Heart left ventricle (tissue), 16 donors: ENCODE measurements at places on chromosomes 16 and 17. TPM values are rescaled to one million over a fixed set of nuclear protein-coding genes. Genes with fewer than 3 reads are reported as not detected.

Gene LIG3
- 23.6 TPM for total RNA-seq

Gene UTS2R
- 21.9 TPM for total RNA-seq

- H3K4me1 ChIP-seq = no peaks in the 10 kb centered on the region
- H3K36me3 ChIP-seq = no peaks in the 10 kb centered on the region
- no peak for DNase-seq
- H3K27me3 ChIP-seq = peaks cover 76% of the 10 kb centered on the region
Observed at GRCh38 chr17:38564869-38565268, 40.9 kb downstream of the SRCIN1 start.

DNA sequence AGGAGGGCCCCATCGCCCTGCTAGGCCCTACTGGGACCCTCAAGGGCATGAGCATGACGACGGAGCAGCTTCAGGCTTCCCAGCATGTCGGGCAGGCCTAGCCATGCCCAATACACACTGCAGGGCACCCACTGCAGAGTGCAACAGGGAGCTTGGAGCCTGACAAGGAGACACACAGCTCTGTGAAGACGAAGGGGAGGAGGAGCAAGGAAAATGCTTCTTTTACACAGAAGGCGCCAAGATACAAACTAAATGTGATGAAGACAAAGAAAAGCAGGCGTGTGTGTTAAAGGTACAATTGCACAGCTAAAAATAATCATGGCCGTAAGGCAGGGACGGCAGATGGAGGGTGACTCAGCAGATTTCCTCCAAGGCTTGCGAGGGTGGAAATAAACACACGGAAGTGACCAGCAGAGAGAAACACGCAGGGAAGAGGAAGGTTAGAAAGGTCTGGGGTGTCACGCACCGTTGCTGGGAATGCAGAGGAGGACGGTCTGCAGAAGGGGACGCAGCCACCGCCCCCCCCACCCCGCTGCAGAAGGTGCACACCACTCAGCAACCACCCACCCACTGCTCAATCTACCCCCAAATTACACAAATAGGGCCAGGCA lies 108.5 kb downstream of the ZNF778 start:
- no peak overlapping the region for H3K4me3 ChIP-seq
- H3K27ac ChIP-seq = peak overlapping the region; percentile 92
- DNase-seq = no peak
- H3K36me3 ChIP-seq = no peaks in the 10 kb centered on the region
- no peaks in the 10 kb centered on the region for H3K27me3 ChIP-seq

DNA sequence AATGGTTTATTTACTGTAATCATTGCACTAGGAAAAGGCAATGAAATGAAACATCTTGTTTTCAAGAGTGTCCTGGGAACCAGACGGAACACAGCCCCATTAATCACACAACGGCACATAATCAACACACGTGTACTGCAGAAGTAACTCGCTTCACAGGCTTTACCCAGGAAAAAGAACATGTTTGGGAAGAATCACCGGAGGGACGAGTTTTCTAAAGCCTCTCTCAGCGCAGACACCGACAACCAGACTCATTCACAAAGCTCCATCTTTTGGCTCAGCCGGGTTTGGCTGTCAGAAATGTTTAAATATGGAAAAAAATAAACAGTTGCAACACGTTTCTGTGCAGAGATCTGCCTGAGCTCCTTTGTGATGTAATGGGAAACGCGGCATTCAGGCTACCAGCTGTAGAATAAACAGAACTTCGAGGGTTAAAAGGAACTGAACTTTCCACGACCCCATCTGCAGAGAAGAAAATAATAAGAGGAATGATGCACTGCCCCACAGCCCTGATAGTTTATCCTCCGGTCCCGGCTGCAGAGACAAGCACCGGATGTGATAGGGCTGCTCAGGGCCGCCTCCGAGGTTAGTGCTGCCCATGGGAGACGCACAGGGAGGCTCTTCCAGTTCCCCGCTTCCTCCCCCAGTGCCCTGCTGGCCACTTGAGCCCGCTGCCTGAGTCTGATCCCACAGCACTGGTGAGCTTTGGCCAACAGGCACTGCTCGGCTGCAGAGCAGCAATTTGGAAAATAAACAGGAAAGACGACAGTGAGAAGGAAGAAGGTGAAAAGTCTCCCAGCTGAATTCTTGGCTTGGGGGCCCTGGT lies 119.8 kb downstream of the HIC1 start:
- no peaks in the 10 kb centered on the region for H3K36me3 ChIP-seq
- no peaks in the 10 kb centered on the region for H3K27me3 ChIP-seq
- peaks cover 71% of the 10 kb centered on the region for H3K4me1 ChIP-seq
- H3K4me3 ChIP-seq = peak overlapping the region; percentile 0
- DNase-seq = peak; percentile 81
- H3K27ac ChIP-seq = peak overlapping the region; percentile 82

- peak overlapping the region; percentile 49 for H3K27ac ChIP-seq
- peak; percentile 24 for DNase-seq
- peak overlapping the region; percentile 33 for H3K4me3 ChIP-seq
- H3K27me3 ChIP-seq = no peaks in the 10 kb centered on the region
Observed at GRCh38 chr16:2089706-2090480, 42.1 kb downstream of the TSC2 start.

DNA sequence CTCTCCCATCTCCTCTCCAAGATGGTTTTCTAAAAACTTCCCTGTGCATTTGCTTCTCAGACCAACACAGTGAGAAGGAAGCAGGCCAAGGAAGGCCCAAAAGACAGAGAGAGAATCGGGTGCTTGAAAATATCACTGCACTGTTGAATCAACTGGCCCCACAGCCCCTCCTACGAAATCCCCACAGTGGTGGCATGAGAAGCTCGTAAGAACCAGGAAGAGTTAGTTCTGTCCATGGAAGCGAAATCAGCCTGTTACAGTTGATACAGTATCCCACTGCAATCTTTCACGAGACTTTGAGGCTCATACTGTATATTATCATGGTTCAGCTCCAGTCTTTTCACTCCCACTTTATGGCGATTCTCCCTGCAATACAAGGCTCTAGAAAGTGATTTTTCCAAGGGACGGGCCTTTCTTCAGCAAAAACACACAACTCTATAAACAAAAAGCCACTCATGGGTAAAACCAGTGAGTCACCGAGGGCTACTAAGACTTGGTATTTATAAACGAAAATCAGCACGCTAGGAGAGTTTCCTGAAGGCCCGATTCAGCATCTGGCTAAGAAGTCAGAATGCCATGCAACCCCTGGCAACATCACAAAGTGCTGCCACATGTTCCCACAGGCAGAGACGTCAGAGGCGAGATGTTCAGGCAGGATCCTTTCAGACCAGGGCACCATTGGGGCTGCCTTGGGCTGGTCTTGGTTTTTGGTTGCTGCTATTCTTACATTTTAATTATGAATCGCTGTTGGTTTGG lies 185.7 kb downstream of the IRX5 start:
- H3K4me1 ChIP-seq = no peaks in the 10 kb centered on the region
- H3K27ac ChIP-seq = no peak overlapping the region
- no peak for DNase-seq
- no peaks in the 10 kb centered on the region for H3K27me3 ChIP-seq

DNA sequence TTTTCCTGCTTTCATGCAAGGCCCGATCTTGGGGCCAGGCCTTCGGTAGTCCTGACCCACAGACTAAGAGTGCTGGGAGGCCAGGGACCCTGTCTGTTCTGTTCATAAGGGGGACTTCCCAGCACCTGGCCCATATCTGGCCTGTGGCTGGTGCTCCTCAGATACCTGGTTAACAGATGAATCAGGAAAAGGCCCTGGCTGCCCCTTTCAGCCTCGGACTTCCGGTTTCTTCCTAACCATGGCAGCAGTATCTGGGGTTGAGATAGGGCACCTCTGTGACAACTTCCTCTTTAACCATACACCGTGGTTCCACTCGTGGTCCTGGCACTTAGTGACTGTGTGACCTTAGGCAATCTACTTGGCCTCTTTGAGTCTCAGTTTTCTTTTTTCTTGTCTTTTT lies 18.4 kb downstream of the PLCG2 start:
- no peak overlapping the region for H3K4me3 ChIP-seq
- no peaks in the 10 kb centered on the region for H3K27me3 ChIP-seq
- peak overlapping the region; percentile 37 for H3K27ac ChIP-seq
- no peaks in the 10 kb centered on the region for H3K36me3 ChIP-seq

DNA sequence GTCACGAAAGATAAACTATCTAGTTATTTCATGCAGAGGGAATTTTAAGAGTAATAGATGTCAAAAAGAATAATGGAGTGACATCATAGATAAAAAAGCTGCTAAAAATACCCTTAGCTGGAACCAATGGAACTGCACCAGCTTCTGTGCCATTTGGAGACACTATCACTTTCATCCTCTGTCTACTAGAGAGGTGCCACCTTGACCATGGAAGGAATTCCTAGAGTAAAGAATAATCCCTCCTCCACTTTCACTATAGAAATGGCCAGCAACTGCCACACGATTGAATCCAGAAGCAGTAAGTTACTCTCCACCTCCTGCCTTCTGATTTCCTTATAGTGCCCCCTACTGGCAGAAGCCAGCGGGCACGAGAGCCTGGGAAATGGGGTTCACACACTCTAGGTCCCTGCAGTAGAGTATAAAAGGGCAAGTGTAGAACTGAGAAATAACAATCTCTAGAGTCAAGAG lies 2.8 kb upstream of the ALDH3A2 start:
- no peaks in the 10 kb centered on the region for H3K36me3 ChIP-seq
- H3K27ac ChIP-seq = no peak overlapping the region
- H3K27me3 ChIP-seq = no peaks in the 10 kb centered on the region
- H3K4me1 ChIP-seq = peaks cover 34% of the 10 kb centered on the region

DNA sequence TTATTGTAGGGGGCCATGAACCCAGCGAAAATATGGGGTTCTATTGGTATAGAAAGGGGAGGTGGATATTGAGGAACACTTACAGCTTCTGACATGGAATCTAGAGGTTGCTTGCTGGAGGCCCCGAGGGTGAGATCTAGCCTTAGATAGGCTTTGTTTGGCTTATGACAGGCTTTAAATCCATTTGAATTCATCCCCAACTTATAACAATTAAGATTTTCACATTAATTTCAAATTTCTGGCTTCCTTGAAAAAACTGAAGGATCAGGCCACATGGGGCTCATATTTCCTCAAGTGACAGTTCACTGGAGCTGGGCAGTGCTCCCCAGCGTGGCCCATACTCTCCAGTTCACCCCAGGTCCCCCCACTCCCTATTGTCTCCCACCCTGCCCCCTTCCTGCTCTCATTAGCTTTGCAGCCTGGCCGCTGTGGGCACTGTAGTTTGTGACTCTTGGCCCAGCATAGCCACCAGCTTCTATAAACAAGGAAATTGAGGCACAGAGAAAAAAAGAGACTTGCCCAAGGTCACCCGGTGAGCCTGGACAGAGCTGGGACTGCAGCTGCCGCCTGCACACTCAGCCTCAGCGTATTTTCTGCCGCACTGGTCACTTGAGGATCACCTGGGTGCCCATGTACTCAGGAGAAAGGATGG lies 19.8 kb upstream of the ADGRG1 start:
- no peak overlapping the region for H3K27ac ChIP-seq
- no peaks in the 10 kb centered on the region for H3K27me3 ChIP-seq
- no peaks in the 10 kb centered on the region for H3K4me1 ChIP-seq
- no peak overlapping the region for H3K4me3 ChIP-seq
- no peak for DNase-seq

DNA sequence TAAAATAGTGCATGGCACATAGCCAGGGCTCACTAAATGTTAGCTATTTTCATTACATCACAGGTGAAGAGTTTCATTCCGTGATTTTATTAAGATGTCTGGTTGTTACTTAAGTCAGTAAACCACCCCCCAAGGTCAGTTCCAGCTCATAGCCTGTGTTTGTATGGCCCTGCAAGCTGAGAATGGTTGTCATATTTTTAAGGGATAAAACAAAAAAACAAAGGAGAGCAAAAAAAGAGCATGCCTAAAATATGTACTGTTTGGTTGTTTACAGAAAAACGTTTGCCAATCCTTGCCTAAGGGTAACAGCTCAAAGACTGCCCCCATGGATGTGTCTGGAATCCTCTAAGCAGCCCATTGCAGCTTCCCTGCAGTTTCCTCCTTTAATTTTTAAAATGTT lies 329.6 kb downstream of the CA10 start:
- H3K27ac ChIP-seq = no peak overlapping the region
- DNase-seq = no peak
- H3K4me1 ChIP-seq = no peaks in the 10 kb centered on the region
- H3K27me3 ChIP-seq = no peaks in the 10 kb centered on the region
- no peaks in the 10 kb centered on the region for H3K36me3 ChIP-seq
- no peak overlapping the region for H3K4me3 ChIP-seq

GRCh38 chr17:77471984-77472461 lies 331.3 kb downstream of the SEC14L1 start:
- H3K4me1 ChIP-seq = peaks cover 68% of the 10 kb centered on the region
- peak overlapping the region; percentile 85 for H3K27ac ChIP-seq
- no peak overlapping the region for H3K4me3 ChIP-seq
- no peaks in the 10 kb centered on the region for H3K27me3 ChIP-seq
- DNase-seq = no peak
- H3K36me3 ChIP-seq = no peaks in the 10 kb centered on the region

GRCh38 chr16:88746506-88746905 lies 38.5 kb downstream of the PIEZO1 start:
- no peaks in the 10 kb centered on the region for H3K27me3 ChIP-seq
- no peaks in the 10 kb centered on the region for H3K36me3 ChIP-seq
- no peak for DNase-seq
- peak overlapping the region; percentile 75 for H3K27ac ChIP-seq
- peaks cover 38% of the 10 kb centered on the region for H3K4me1 ChIP-seq
- H3K4me3 ChIP-seq = no peak overlapping the region
